ENCODE measurements at places on chromosomes 12 and 14.

DNA sequence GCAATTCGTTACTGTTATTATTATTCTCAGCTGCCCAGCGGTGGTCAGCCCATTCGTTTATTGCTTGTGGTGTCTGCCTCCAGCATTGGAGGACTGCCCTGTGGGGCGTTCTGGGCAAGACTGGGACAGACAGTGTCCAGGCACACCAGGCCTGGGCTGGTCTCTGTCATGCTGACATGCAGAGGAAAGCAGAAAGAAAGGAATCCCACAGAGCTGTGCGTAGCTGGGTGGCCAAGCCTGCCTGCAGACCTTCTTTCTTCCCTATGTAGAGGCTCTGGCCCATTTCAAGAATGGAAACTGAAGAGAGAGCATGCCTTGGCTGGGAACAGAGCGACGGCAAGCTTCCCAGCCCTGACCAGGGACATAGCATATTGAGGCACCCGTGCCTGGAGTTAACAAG is 525.3 kb upstream of the TBX3 start:
- DNase-seq, result no peak

DNA sequence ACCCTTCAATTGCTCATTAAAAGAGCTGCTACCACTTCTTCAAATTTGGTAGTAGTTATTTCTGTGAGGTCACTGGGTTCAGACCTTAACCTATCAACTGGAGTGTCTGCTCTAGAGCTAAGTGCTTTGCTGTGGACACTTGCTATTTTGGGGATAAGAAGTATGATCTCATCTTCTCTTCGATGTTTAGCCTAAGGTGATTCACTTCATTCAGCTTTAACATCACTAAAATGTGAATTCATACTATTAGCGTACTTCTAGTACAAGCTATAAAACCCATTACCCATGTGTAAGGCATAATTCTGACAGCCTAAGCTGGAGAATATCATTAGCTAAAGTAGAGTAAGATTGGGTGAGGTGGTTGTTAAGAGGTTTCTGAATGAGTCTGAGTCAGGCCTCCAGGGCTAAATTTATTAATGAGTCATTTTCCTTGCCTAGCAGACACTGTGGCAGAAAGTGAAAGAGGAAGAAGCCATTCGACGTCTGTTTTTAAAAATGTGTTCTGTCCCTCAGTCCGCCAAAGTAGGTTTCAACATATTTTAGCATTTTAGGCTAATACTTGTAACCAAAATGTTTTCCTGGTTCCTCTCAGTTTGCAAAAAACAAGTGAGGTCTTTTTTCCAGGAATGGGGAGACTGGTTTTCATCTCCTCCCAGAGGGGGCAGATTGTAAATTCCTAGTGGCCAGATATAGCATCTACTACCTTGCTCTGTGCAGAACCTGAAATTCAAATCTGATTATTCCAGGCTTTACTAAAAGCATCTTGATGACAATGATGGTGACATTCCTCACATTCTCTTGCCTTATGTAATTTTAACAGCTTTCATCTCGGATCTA is 103.6 kb downstream of the SSPN start:
- DNase-seq, result no peak

- DNase-seq, result no peak
Measured at GRCh38 chr12:103139876-103140275, 182.4 kb downstream of the ASCL1 start.

- no peak for DNase-seq
Measured at GRCh38 chr12:102298022-102298421, 100.4 kb upstream of the PMCH start.

- no peak for DNase-seq
Measured at GRCh38 chr12:91704446-91704845, 441.2 kb downstream of the BTG1 start.

DNA sequence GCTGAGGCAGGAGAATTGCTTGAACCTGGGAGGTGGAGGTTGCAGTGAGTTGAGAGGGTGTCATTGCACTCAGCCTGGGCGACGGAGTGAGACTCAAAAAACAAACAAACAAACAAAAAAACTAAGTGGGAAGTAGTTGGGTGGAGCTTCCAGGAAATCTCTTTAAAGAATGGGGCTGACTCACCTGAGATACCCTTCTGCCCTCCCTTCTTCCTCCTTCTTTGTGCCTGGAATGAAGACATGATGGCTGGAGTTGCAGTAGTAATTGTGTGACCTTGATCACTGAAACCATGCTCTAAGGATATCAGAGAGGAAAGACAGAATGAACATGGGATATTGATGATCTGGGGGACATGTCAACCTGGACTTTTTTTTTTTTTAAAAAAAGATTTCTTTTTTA is 87.6 kb upstream of the MED13L start:
- no peak for DNase-seq

- DNase-seq, result no peak
Measured at GRCh38 chr14:51917193-51917592, 56.8 kb downstream of the GNG2 start.

DNA sequence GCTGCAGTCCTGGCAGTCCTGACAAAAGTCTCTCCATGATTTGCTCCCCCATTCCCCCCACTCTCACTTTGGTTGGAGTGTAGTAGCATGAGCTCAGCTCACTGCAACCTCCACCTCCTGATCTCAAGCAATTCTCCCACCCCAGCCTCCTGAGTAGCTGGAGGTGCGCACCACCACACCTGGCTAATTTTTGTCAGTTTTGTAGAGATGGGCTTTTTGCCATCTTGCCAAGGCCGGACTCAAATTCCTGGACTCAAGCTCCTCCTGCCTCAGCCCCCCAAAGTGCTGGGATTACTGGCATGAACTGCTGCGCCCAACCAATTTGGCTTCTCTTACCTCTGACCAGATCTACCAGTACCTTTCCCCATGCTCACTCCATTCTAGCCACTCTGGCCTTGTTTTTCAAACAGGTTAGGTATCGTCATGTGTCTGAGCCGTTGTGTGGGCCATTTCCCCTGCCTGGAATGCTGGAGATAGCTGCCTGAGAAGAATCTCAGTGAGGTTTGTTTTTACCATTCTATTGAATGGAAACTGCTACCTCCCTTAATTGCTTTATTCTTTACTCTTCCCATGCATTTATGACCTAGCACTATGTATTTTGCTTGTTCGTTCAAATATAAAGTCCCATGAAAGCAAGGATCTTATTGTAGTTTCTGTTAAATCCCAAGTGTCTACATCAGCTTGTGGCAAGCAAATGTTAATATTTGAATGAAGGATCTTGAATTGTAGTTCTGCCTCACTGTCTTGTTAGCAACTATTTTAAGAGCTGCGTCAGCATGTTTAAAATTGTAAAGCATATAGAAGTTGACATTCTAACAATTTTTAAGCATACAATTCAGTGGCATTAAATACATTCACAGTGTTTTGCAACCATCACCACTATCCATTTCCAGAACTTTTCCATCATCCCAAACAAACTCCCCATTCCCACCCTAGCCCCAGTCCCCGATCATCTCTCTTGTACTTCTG is 39.7 kb downstream of the CPSF6 start:
- no peak for DNase-seq

DNA sequence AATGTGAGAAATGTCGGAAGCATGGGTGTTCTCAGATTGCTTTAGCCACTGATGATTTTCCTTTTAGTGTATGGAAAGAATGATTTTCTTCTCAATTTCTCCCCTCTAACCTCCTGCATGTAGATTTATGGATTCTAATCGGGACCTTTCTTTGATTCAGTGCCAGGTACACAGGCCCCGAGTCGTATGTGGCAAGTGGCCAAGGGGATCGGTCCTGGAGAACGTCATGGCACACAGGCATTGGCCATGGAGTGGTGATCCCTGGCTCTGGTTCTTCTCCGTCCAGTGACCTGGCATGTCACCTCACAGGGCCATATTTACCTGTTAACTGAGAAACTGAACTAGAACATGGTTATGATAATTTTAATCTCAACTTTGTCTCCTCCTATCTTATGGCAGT is 58.1 kb downstream of the ETV6 start:
- DNase-seq, result no peak

DNA sequence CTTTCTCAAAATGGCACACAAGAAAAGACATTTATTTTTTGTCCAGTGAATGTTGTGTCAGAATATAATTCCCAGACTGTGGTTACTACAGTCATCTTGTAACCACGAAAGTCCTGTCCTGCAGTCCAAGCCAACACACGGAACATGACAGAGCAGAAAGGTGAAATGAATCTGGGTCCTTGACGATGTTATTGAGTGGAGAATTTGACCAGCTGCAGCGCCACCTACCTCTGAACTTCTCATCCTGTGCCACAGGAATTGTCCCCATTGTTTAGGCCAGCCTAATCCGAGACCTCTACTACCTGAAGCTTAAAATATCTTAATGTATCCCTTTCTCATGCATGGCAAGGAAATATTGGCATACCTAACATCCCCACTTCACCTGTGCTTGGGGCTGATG is 64.1 kb upstream of the OTX2 start:
- no peak for DNase-seq

DNA sequence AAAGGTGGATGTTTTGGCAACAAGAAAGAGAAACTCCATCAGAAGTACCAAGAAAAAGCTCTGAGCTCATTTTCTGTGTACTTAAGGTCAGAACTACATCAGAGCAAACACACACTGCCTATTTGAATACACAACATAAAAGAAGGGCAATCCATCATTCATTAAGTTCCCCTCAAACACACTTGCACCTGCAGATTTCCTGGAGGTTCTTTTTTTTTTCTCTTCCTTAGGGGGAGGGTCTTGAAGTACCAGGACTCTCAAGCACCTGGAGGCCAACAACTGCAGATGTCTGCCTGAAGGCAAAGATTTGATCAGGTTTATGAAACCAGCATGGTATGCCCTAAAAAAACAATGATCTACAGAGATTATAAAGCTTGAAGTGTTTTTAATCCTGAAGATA is 26.1 kb upstream of the PTHLH start:
- DNase-seq, result no peak

GRCh38 chr14:98893675-98894074 is 378.3 kb downstream of the BCL11B start:
- DNase-seq, result no peak

DNA sequence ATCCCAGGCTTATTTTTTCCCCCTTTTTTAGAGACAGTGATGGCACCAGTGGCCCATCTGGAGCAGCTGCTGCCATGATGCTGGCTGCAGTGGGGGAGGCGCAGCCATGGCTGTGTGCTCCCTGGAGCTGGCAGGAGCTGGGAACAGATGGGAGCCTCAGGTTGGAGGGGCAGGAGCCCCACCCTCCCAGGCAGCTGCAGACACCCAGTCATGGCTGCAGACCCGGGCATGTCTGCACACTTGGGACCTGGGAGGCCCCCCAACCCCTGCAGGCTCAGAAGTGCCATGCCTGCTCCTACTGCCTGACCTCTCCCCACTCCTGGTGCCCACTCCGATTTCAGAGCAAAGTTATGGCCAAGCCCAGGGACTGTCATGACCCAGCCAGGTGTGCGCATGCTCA is 25.1 kb downstream of the CDKL1 start:
- DNase-seq, result no peak

DNA sequence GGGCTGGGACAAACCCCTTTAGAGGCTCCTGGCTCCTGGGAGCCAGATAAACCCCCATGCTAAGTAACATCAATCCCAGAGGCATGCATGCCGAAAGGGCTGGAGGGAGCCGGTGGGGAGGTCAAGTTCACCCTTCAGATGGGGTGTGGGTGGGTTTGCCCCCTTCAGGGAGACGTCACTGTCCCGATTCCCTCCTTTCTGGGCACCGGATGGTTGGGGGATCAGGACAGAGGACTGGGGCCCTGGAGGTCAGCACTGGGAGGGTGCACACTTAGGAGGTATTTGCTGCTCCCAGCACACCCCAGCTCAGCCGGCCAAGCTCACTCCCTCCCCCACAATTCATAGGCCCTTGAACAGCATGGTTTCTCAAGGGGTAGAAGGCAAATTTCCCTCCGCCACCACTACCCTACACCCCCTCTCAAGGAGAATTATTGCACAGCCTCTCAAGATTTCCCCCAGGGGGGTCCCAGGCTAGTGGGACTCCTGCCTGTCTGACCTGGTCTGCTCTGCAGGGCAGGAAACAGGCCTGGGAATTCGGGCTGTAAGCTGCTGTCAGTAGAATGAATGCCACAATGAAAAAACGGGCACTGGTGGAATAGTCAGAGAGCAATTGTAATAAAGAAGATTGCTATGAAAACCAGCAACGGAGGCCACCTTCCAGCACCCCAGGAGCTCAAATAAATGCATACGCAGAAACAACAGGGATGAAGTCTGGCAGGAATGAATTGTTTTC is 63.5 kb downstream of the GALNT16 start:
- no peak for DNase-seq

GRCh38 chr14:37526994-37527393 is 68.1 kb downstream of the FOXA1 start:
- DNase-seq, result no peak

GRCh38 chr12:108573317-108573716 is 10.9 kb downstream of the ISCU start:
- no peak for DNase-seq

- DNase-seq, result no peak
Measured at GRCh38 chr12:88448337-88448915, 131.8 kb downstream of the KITLG start.

- no peak for DNase-seq
Measured at GRCh38 chr12:121318121-121318520, 21.6 kb upstream of the CAMKK2 start.

GRCh38 chr12:4215229-4216186 is 58.1 kb upstream of the CCND2 start:
- no peak for DNase-seq

- DNase-seq, result no peak
Measured at GRCh38 chr14:105682956-105683570, 156.7 kb downstream of the TMEM121 start.

- DNase-seq, result no peak
Measured at GRCh38 chr14:105146181-105146975, 22.2 kb downstream of the JAG2 start.

Data from stimulated activated CD8-positive, alpha-beta memory T cell treated with anti-CD3 and anti-CD28 coated beads, Interleukin-4, amount 100 ng/mL, for 1 hour (primary cell).